NCI-H774 (cell line): ENCODE measurements at places on chromosomes 2 and 18.

DNA sequence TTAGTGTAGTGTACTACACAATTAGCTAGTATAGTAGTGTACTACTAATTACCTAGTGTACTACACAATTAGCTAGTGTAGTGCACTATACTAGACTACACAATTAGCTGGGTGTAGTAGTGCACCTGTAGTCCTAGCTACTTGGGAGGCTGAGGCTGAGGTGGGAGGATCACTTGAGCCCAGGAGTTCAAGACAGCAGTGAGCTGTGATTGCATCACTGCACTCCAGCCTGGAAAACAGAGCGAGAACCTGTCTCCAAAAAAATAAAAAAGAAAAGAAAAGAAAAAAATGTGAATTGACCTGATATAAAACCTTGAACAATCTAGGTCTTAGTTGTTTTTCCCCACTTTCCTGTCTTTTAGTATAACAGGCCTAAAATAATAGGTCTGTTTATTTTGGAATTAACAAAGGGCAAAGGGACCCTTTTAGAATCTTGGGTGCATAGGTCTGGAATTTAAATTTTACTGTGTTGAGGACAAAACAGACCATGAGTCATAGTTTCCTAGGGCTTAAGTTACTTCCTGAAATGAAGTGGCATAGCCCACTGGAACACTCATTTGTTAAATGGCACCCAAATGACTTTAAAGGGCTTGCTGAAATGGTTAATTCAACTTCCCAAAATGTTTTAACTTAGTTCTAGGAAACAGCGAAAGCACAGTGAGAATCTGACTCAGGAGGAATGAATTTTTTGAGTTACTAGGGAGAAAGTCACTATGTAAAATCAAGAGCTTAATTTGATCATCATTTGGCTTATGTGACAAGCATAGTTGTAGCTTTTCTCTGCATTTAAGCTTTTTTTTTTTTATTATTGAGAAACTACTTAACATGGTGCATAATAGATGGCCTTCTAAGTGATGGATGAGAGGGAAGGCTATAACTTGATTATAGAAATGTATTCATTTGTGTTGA lies 50.7 kb upstream of the ARL5A start:
- DNase-seq = no peak

DNA sequence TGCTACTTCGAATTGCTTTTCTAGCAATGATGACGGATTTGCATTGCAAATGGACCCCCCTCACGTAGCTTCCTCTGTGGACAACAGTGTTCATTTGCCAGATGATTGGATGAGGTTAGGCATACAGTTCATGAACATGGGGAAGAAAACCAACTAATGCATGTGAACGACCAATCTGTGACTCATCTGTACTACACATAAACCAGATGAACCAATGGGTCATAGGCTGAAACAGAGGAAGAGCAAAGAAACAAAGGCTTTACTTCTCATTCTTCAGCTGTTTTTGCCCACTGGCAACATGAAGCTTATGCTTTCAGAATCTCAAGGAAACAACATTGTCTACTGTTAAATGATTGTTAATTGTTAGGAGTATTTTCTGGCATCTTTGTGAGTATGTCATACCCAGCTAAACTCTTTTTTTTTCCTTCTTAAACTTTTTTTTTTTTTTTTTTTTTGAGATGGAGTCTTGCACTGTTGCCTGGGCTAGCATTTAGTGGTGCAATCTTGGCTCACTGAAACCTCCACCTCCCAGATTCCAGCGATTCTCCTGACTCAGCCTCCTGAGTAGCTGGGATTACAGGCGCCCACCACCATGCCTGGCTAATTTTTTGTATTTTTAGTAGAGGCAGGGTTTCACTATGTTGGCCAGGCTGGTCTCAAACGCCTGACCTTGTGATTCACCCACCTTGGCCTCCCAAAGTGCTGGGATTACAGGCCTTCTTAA lies 35.5 kb downstream of the EFEMP1 start:
- DNase-seq = no peak

- DNase-seq = no peak
Measured at GRCh38 chr2:230925879-230926765, 1.1 kb upstream of the GPR55 start.

DNA sequence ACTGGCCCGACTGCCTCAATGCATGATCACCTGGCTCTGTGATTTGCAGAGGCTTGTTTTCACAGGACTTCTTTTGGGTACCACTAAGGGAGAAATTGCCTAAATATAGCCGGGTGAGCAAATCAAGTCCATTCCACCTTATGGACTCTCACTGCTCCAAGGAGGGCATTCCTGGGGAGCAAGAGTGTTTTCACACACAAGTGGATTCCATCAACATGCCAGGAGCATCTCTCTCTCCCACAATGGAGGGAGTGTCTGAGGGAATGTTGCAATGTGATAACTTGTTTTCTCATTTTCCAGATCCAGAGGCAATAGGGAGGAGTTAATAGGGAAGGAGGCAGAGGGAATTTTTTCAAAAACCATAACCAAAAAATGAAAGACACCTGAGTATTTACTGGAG lies 250.7 kb downstream of the SATB2 start:
- no peak for DNase-seq

DNA sequence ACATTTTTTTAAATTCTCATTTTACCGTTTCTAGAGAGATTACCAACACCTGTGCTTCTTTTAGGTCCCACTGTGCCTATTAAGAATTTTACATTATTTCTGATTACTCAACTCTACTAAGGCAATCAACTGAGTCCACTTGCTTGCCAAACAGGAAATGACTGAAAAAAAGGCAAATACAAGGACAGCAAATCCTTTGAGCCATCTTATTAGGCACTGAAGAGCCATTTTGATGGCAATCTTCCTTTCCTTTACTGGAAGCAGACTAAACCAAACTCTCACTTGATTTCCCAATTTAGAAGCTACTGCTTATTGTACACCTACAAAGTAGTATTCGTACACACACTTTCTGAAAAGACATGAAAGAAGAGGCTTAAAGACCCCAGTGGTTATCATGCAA lies 121.4 kb upstream of the COL3A1 start:
- DNase-seq = no peak
